ENCODE measurements at places on chromosomes 3 and 15.

- no peak for DNase-seq
These were observed 7.8 kb downstream of the SPSB4 start for GRCh38 chr3:141058996-141059395.

- no peak for DNase-seq
These were observed 115.9 kb upstream of the EPHA3 start for GRCh38 chr3:88991496-88991895.

DNA sequence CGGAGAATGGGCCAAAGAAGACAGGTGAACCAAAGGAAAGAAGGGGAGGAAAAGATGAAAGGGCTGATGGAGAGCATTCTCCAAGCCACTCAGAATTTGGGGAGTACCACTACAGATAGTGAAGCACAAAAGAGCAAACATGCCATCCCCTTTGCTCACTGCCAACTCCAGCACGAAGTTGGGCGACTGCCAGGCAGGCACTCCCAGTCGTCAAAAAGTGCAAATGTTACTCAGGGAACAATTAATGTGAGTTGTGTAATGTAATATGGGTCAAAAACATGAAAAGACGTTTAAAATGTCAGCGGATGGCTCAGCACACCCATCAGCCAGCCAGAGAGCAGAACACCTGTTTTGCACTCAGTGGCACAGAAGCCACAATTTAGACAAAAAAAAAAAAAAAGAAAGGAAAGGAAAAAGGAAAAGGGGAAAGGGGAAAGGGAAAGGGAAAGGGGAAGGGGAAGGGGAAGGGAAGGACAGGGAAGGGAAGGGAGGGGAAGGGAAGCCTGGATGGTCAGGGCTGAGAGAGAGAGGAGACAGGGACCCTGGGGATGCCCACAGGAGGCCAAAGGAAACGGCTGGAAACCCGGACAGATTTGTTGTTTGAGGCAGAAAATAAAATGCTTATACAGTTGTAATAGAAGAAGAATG, 82.7 kb downstream of the COL8A1 start:
- DNase-seq = peak; percentile 54

DNA sequence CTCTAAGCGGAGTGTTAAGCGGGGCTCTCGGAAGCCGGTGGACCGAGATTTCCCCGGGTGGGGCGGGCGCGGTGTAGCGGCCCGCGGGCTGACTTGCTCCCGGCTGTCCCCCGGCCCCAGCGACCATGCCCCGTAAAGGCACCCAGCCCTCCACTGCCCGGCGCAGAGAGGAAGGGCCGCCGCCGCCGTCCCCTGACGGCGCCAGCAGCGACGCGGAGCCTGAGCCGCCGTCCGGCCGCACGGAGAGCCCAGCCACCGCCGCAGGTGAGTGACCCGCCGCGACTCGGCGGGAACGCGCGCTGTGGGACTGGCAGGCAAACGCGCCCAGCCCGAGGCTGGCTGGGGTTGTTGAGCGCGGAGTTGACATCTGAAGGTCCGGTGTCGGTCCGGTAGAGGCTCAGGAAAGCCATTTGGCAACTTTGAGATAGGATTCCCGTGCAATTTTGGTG, 1.3 kb downstream of the SMC4 start:
- no peak for DNase-seq

DNA sequence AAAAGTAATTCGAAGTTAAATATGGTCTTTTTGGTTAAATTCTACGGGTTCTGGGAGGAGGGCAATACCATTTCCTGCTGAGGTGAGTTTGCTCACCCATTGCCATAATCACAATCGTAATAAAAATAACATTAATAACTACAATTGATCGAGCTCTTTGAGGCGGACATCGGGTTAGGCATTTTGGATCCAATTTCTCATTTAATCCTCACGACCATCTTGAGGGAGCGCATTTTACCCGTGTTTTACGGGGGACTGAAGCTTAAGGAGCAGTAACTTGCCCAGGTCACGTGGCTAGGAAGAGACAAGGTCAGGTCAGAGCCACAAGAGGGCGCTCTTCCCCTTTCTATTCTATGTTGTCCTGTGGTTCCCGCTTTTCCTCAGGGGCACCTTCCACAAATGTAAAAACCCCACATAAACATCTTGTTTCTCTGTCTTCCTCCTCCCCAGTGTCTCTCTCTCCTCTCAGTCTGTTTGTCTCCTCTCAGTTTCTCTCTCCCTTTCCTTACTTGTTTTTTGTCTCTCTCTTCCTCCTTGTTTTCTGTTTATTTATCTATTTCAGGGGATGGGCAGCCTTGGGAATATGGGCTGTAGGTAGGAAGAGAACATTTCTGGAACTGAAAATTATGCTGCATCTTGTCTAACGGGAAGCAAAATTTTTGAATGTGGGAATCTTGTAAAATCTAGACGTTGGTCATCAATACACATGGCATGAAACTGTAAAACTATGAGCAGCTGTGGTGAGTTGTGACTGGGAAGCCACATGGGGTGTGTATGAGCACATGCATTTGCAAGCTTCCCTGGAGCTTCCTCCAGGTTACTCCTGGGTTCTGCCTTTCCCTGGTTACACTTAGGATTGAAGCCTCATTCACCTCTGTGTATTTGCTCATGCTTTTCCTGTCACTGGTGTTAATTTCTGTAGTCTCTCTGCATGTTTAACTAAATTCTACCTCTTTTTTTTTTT, 71.0 kb downstream of the SQOR start:
- peak; percentile 76 for DNase-seq

Measured in HS-27A (cell line).